ENCODE measurements at places on chromosomes 2 and 18.

DNA sequence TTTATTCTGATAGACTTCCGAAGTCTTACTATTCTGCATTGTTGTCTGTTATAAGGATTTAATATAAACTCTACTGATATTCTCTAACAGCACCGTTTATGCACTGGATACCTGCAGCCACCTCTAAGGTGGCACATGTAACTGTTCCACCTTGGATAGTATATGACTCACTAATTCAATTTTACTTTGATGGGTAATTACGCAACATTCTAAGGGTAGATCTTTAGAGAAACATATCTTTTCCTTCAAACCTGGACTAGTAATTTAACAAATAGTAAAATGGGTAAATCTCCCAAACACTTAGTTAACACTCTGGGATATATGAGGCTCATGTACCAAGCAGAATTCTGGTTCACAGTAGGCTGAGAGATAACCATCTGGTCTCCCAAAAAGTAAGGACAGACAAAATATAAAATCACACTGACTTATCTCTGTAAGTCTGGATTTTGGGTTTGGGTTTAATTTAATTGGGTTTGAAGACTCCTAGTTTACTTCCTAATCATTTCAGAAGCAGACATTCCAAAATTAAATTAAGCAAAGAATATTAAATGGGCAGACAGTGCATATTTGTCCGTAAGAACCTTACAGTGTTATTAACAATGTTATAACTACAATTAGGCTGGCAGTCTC lies 414.8 kb downstream of the TGIF1 start:
- no peak for DNase-seq

GRCh38 chr2:159933040-159933726 lies 129.2 kb downstream of the PLA2R1 start:
- no peak for DNase-seq

DNA sequence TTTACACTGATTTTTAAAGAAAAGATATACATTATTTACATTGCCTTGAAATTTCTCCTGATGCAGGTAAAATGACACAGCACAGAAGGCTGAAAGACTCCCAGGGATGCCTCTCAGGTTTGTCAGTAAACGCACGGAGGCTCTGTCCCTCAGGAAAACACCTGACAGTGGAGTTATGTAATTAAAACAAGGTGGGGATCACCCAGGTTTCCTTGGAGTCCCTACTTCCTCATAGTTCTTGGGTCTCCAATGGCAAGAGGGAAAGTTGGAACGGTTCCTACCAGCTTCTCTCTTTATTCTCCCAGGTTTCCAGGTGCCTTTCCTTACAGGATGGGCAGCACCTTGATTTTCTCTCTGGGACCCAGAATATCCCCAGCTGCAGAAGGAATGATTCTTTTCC lies 654.8 kb downstream of the SLC4A3 start:
- DNase-seq, result no peak

DNA sequence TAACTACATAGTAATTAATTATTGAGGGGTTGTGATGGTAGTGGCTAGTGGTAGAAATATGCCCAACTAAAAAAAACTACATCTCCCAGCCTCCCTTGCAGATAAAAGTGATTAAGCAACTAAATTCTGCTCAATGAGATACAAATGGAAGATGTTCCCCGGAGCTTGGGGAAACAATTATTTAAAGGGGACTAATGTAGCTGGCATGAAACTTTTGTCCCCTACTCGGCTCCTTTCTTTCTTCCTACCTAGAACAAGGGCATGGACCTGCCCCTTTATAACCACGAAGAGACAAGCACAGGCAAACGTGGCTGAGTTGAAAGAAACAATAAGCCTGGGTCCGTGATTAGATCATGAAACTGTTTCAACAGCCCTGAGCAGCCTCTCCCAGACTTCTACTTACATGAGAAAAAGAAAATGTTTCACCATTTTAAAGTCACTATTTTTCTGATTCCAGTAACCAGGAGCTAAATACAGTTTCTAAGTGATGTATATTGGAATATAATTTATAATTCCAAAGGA lies 236.9 kb downstream of the SCG2 start:
- DNase-seq, result no peak

DNA sequence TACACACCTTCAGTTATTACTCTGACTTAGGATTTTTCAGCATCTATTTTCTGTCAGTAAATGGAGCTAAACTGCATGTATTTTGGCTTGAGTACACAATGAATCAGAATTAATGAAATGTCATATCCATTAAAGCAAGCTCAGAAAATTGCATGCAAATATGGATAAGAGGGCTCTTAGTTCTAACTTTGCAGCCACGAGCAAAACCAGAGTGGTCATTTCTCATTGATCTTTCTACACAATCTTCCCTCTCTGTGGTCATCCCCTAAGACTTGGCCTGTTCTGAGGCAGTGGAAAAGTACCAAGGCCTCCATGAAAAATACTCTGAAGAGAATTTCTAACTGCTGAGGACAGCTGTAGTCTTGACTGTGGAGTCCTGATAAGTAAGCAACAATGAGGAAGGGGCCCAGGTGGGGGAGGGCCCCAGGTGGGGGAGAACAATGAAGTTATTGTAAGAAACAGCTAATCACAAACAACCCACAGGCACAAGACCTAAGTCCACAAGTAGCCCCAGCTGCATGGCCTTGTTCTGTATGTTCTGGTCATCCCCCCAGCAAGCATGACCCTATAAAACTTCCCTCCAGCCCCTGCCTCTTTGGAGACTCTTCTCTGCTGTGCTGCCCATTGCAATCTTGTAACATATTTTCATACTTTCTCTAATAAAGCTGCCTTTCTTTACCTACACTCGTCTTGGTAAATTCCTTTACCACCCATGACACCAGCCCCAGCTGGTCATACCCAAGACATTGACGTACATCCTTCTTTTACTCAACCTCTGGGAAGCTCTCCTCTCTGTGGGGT lies 230.3 kb downstream of the TDRD15 start:
- no peak for DNase-seq

- no peak for DNase-seq
Measured at GRCh38 chr18:54357082-54357659, 487 bp downstream of the STARD6 start.

DNA sequence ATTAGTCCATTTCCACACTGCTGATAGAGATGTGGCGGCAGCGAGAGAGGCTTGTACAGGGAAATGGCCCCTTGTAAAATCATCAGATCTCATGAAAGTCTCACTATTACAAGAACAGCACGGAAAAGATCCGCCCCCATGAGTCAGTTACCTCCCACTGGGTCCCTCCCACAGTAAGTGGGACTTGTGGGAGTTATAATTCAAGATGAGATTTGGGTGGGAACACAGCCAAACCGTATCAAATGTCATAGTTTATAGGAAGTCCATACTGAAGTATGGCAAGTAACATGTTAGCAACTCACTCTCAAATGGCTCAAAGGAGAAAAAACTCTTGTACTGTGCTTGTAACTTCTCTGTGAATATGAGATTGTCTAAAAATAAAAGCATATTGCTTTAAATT lies 56.1 kb downstream of the FARP2 start:
- DNase-seq, result peak; percentile 91

DNA sequence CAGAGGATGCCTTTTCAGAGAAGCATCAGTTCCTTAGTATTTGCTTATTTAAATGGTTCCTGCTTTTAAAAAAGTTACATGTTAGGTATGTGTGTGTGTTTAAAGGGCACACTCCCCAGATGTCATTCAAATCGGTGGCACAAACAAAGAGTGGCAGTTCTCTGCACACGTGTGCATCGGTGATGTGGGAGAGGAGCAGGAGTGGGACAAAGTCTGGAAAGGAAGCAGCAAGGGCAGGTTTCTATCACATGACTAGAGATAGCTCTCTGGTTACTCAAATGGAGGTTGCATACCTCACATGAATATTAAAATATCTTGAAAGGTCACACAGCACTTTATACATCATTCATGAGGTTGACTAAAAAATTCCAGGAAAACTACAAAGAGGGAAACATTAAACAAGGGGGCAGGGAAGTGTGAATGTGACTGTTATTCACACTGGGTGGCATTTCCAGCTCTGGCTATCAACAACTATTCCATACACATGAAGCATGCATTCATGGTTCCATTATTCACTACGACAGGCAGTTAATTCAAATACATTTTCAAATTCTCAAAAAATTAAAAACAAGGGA lies 64.7 kb downstream of the SEPTIN10 start:
- peak; percentile 34 for DNase-seq

GRCh38 chr2:69018678-69019095 lies 5.7 kb downstream of the ANTXR1 start:
- peak; percentile 38 for DNase-seq

DNA sequence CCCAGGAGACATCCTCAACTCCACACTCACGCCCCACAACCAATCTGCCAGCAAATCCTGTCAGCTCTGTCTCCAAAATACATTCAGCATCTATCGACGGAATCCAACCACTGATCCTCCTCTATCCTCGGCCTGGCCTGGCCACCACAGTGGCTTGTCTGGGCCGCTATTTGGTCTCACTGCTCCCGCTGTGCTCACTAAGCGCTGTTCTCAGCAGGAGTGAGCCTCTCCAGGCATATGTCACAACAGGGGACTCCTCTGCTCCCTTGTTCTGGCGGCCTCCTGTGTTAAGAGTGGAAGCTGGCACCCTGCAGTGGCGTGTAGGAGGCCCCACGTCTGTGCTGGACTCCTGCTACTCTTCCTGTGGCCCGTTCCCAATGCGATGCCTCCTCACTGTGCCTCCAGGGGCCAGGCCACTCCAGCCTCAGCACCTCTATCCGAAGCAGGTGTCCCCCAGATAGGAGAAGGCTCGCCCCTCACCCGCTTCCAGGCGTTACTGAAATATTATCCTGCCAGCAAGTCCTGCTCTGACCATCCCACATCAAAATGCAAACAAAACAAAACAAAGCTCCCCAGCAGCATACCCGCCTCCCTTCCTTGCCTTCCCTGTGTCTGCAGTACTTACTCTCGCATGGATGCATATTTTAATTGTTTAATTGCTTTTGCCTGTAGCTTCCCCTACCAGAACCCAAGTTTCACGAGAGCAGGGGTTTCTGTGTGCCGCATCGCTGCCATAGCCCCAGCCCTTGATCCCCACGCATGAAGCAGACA lies 39.9 kb downstream of the CENPO start:
- DNase-seq, result no peak

- DNase-seq, result no peak
Measured at GRCh38 chr18:65221736-65222135, 529.1 kb upstream of the CDH7 start.

DNA sequence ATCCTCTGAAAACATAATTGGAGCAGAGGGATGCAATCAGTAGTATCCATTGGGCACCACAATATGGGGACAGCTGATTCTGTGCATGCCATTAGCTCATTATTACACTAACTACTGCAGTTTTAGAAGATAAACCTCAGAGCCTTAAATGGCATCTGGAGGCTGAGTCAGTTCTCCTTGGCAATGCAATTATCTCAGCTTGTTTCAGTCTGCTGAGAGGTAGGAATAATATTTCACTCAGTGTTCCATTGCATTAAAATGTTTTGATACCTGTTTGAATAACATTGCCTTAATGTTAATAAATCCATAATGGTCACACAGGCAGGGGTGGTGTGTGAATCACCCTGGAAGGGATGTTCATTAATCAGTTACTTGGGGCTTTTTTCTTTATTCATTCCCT lies 309.6 kb downstream of the LRRTM1 start:
- DNase-seq, result peak; percentile 53

DNA sequence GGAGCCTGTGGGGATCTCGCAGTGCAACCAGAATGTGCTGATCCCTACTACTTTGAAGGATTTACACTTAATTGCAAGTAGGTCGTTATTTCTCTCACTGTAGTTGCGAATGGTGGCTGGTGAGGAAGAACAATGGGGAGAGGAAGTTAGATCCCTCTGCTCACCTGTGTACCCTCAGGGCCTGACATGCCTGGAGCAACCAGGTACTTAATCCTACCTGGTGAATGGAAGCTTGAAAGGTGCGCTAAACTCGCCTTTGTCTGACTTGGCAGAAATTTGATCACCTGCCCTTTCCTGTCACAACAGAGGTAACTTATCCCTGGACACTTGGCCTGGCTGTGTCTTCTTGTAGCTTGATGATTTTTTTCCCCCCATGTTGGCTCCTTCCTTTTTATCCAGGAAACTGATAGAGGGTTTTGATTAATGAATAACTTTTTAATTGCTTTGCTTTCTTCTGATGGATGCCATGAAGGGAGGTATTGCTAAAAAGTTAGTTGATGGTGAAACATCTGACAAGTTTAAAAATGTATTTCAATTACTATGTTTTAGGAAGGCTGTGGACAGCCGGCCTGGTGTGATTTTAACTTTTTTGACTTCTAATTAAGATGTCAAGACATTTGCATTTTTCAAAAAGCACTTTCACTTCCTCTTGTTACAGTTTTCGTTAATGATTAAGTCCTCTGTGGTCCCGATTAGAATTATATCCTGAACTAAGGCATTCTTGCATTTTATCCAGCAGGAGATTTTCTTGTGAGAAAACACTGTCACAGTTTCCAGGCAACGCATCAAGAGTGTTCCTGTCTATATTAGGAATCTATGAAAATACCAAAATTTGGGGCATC lies 9.2 kb downstream of the SGPP2 start:
- no peak for DNase-seq

GRCh38 chr2:27221166-27221565 lies 4.0 kb downstream of the CAD start:
- DNase-seq, result no peak

- no peak for DNase-seq
Measured at GRCh38 chr2:213723041-213723560, 438.8 kb downstream of the SPAG16 start.

DNA sequence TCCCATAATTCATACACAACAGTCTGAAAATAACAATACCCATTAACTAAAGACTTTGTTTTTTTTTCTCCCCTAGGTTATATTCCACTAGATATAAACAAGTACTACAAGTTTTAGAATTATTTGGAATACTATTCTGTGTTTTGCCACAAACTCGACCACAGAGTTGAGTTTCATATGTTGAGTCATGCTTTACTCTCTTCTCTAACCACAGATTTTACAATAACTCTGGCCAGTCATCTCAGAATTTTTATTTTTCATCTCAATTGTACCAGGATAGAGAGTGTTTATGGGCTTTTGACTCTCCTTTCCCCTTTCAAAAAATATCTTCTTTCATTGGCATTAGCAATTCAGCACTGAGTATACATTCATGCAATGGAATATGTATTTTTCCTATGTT lies 348.7 kb upstream of the GALNT5 start:
- DNase-seq, result peak; percentile 66

DNA sequence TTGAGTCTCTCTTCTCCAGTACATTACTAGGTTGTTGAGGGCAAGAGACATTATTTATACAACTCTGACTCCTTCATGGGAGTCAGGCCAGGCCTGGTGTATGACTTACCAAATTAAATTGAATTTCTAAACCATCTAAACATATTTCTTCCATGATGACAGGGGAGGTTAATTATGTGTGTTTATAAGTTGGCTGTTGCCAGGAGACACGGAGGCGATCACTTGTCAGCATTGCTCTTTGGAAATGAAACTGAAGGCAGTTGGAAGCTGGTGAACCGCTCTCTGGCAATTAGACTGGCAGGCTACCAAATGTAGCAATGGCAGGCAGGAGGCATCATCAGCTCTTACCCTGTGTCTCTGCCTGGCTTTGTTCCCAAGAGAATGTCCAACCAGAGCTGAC lies 241.4 kb downstream of the KCNS3 start:
- peak; percentile 68 for DNase-seq
